ENCODE measurements at places on chromosomes 4 and X. TPM values are rescaled to one million over a fixed set of nuclear protein-coding genes. Genes with fewer than 3 reads are reported as not detected.

Gene MAGEA6
- not detected for total RNA-seq

Gene CCSER1
- not detected for total RNA-seq

Gene DCAF8L2
- not detected for total RNA-seq

Gene CENPVL2
- not detected for total RNA-seq

Gene XIAP
- total RNA-seq: 46.1 TPM

Gene MAGEA10
- not detected for total RNA-seq

Gene SRPK3
- not detected for total RNA-seq

Gene CYTL1
- total RNA-seq: not detected

Gene C4orf50
- total RNA-seq: 1.9 TPM

Gene PAGE4
- total RNA-seq: not detected

Gene RHOXF1
- total RNA-seq: 0.29 TPM

Gene GAGE13
- total RNA-seq: not detected

Gene EGF
- total RNA-seq: not detected

Gene CSTF2
- total RNA-seq: 55.0 TPM

Gene GSX2
- not detected for total RNA-seq

Gene PHOX2B
- not detected for total RNA-seq

Gene NWD2
- not detected for total RNA-seq

Gene PRDM5
- not detected for total RNA-seq

Gene TIGD4
- total RNA-seq: 0.34 TPM

Gene ZNF630
- 0.54 TPM for total RNA-seq

Gene RCHY1
- 33.3 TPM for total RNA-seq

Data from T-helper 1 cell treated with Interleukin-12 subunit alpha and Interleukin-12 subunit beta and Interleukin-4 antibody, amounts not matched to agents 30 ng/mL and 1 ng/mL, for 36 hours (primary cell).